AG10803 (cell line): ENCODE measurements at places on chromosomes 2 and 18.

DNA sequence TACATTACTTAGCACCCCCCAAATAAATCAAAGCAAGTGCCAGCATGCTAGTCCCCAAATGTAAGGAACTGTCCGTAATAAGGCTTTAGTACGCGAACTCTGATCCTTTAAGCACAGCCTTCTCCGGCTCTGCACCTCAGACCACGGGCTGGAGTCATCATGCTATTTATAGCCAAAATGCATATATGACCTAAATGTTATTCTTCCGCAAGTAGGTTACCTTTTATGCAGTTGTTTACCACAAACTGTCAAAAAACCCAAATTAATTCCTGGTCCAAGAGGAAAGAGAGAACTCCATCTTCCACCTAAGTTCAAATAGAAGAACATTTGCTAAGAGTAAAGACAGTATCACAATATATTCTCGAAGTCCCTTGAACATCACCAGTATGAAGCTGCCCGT, 42.7 kb downstream of the ZNF516 start:
- no peak for DNase-seq

DNA sequence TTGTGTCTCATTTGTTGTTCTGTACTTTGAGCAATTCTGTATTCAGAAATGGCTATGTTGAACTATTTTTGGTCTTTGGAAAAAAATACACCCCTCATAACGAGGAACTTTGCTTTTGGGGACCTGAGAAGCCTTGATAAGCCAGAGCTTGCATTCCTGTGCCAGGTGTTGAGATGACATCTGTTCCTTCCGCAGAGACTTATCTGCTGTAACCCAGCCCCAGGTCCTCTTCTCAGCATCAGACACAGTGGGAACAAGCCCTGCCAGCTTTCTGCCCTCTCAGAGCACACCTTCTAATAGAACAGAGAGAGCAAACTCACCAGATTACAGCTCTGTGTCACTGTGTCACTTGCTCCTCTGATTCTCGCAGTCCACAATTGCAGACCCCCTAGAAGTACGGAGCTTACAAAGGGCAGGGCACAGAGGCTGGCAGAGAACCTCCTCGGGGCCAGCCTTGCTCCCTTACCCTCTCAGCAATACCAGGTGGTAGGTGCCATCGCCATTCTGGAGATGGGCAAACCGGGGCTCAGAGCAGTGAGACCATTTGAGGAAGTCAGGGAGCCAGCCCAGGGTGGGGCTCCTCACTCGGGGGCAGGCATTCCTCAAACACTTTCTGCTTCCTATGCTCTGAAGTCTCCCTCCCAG, 97.4 kb downstream of the DDX1 start:
- no peak for DNase-seq

- no peak for DNase-seq
Observed at GRCh38 chr18:10340821-10341220, 113.6 kb upstream of the APCDD1 start.

DNA sequence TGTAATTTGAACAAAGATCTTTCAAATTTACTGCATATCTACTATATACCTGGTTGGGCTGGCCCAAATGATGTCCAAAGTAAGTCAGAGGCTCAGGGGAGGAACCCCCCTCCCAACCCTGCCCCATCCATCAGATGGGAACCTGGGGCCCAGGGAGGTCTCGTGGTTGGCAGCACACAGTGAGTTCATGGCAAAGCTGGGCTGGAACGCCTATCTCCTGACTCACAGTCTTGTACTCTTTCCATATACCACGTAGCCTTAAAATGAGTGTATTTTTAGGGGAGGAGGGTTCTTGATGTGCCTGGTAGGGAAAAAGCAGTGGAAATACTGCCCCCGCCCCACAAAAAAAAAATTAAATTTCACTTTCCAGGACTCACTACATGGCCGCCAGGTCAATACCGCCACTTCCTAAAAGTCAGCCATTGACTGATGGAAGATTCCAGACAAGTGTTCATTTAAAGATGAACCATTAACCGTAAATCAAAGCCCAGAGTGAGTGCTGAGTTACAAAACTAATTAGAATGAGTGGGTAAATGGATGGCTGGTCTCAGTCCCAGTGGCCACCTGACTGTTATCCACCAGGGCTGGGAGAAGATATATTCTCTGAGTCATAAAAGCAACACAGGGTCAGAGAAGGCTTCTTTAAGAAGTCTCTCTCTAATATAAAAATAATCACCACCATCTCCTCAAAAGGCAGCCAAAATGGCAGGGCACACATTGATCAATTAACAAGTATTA, 80.5 kb downstream of the ZBTB7C start:
- peak; percentile 25 for DNase-seq

GRCh38 chr2:37085731-37086147, 1.4 kb downstream of the GPATCH11 start:
- DNase-seq: peak; percentile 42
